ENCODE measurements at places on chromosomes 12 and 14. TPM values are rescaled to one million over a fixed set of nuclear protein-coding genes. Genes with fewer than 3 reads are reported as not detected.

DNA sequence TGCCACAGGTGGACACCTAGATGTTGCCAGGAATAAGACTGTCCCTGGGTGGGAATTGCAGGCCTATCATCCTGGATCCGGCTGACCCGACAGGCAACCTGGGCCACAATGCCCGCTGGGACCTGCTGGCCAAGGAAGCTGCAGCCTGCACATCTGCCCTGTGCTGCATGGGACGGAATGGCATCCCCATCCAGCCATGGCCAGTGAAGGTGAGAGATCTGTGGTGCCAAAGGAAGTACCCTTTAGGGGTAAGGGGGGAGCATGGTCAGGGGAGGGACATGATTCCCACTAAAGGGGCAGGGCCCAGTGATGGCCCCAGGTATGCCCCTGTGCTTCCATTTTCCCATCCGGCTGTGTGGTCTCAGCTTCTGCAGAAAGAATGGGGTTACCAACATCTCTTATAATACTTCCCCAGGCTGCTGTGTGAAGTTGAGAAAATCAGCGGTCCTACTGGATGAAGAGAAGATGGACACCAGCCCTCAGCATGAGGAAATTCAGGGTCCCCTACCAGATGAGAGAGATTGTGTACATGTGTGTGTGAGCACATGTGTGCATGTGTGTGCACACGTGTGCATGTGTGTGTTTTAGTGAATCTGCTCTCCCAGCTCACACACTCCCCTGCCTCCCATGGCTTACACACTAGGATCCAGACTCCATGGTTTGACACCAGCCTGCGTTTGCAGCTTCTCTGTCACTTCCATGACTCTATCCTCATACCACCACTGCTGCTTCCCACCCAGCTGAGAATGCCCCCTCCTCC, 8.6 kb upstream of the OAS2 start:
- no peaks in the 10 kb centered on the region for H3K36me3 ChIP-seq
- H3K27ac ChIP-seq = no peak overlapping the region
- H3K4me3 ChIP-seq = no peak overlapping the region
- no peaks in the 10 kb centered on the region for H3K27me3 ChIP-seq
- no peak for DNase-seq
- no peaks in the 10 kb centered on the region for H3K4me1 ChIP-seq

- no peaks in the 10 kb centered on the region for H3K27me3 ChIP-seq
- no peak for DNase-seq
- peaks cover 8% of the 10 kb centered on the region for H3K4me1 ChIP-seq
- no peaks in the 10 kb centered on the region for H3K36me3 ChIP-seq
- no peak overlapping the region for H3K4me3 ChIP-seq
- no peak overlapping the region for H3K27ac ChIP-seq
Measured at GRCh38 chr12:765840-766239, 13.5 kb downstream of the WNK1 start.

GRCh38 chr12:45981075-45981837, 9.1 kb downstream of the SCAF11 start:
- H3K36me3 ChIP-seq = no peaks in the 10 kb centered on the region
- no peaks in the 10 kb centered on the region for H3K4me1 ChIP-seq
- no peaks in the 10 kb centered on the region for H3K27me3 ChIP-seq

- H3K4me3 ChIP-seq = no peak overlapping the region
- no peak overlapping the region for H3K27ac ChIP-seq
- no peak for DNase-seq
- H3K27me3 ChIP-seq = no peaks in the 10 kb centered on the region
- H3K4me1 ChIP-seq = peaks cover 5% of the 10 kb centered on the region
Measured at GRCh38 chr12:6722863-6723262, 983 bp upstream of the COPS7A start.

DNA sequence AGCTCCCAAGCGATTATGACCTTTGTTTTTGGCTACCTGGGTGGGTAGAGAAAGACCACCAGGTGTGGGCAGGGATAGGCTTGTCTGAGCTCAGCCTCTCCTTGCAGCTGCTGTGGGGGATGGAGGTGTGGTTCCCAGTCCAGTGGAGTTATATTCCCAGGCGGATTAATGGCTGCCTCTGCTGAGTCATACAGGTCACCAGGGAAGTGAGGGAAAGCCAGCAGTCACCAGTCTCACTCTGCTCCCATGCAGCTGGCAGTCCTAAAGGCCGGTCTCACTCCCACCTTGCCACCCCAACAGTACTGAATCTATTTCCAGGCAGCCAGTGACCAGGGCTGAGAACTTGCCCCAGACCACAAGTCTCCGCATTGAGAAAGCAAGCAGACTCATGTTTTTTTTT, 399.2 kb downstream of the VRK1 start:
- no peaks in the 10 kb centered on the region for H3K27me3 ChIP-seq
- H3K27ac ChIP-seq = no peak overlapping the region
- H3K36me3 ChIP-seq = no peaks in the 10 kb centered on the region
- H3K4me1 ChIP-seq = no peaks in the 10 kb centered on the region

The ZNF219 gene
- 57.8 TPM for total RNA-seq

The DHRS2 gene
- not detected for total RNA-seq

The CRACR2A gene
- 81.7 TPM for total RNA-seq

Measured in Peyer's patch (tissue), 4 donors.